Gastroesophageal sphincter (tissue), 4 donors: ENCODE measurements at places on chromosomes 4 and X. TPM values are rescaled to one million over a fixed set of nuclear protein-coding genes. Genes with fewer than 3 reads are reported as not detected.

The OPHN1 gene
- 12.1 TPM for total RNA-seq

DNA sequence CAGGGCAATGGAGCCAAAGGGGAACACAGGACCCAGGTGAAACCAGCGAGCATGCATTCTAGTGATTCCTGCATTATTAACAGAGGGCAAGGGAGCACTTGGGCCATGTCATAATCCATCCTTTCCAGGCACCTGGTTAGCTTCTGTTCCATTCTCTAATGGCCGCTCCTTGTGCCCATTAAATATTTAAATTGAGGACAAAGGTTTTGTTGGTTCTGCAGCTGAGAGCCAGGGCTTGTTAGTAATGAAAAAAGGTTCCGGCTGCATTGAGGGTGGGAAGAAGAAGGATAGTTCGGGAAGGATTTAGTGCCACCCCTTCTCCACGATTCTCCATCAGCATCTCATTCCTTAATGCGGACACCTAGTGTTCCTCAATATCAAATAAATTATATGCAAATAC, 13.6 kb downstream of the SOD3 start:
- no peaks in the 10 kb centered on the region for H3K36me3 ChIP-seq
- H3K27me3 ChIP-seq: no peaks in the 10 kb centered on the region
- ATAC-seq: no peak
- peaks cover 72% of the 10 kb centered on the region for H3K4me1 ChIP-seq

GRCh38 chr4:119317990-119318389, 3.9 kb downstream of the FABP2 start:
- H3K4me1 ChIP-seq: no peaks in the 10 kb centered on the region
- H3K4me3 ChIP-seq: no peak overlapping the region
- ATAC-seq: no peak
- H3K27me3 ChIP-seq: no peaks in the 10 kb centered on the region

GRCh38 chr4:185467101-185467500, 4.4 kb downstream of the CCDC110 start:
- H3K4me3 ChIP-seq: no peak overlapping the region
- no peaks in the 10 kb centered on the region for H3K27me3 ChIP-seq
- H3K27ac ChIP-seq: no peak overlapping the region
- no peaks in the 10 kb centered on the region for H3K4me1 ChIP-seq

DNA sequence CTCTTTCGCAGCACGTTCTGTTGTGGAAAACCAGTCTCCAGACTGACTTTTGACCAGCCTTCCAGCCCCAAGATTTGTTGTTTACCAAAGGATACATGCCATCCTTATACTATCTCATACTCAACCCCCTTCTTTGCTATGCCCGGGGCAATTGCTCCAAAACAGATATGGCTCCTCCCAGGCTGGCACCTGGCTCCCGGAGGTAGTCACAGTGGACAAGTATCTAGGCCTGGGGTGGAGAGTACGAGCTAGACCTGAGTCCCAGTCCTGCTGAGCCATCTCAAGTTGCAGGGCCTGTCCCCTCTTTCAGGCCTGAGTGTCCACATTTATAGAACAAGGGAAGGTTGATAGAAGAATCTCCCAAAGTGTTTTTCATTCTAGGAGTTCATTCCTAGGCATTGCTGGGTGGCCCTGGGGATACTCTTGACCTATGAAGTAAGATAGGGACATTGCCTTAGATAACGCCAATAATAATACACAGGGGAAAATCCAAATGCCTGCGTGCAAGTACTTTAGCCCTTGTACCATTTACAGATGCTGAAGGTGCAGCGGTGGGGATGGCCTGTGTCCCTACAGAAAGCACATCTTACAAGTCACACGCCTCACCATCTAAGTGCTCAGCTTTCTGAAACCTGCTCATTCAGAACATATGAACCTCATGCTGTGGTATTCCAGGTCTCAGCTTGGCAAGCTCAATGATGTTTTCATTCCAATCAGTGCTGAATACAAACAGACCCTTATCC, 136.7 kb upstream of the MAMLD1 start:
- no peaks in the 10 kb centered on the region for H3K27me3 ChIP-seq
- H3K27ac ChIP-seq: no peak overlapping the region
- no peaks in the 10 kb centered on the region for H3K4me1 ChIP-seq
- no peaks in the 10 kb centered on the region for H3K36me3 ChIP-seq
- ATAC-seq: no peak

The STPG2 gene
- 0.62 TPM for total RNA-seq

The TMPRSS11F gene
- 0.52 TPM for total RNA-seq

- peak; percentile 87 for ATAC-seq
- no peak overlapping the region for H3K4me3 ChIP-seq
- H3K4me1 ChIP-seq: no peaks in the 10 kb centered on the region
- H3K27ac ChIP-seq: peak overlapping the region; percentile 42
Measured at GRCh38 chrX:131763674-131764073, 219.8 kb downstream of the OR13H1 start.

DNA sequence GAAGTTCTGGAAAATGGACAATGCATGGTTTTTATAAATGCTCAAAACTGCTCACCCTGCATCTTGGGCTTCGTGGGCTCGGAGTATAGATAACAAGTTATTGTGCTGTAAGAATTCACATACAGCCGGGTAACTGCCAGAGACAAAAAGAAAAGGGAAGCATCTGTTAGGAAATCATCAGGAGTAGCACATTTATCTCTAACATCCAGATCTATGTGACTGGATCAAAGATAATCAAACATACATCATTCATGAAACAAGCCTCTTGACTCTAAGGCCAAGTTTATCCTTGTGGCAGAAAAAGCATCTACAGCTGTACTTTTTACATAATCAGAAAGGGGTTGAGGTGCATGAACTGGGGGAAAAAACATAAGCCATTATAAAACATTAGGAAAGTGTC, 264.2 kb downstream of the PPP3CA start:
- H3K4me1 ChIP-seq: no peaks in the 10 kb centered on the region
- H3K27me3 ChIP-seq: no peaks in the 10 kb centered on the region
- no peak overlapping the region for H3K27ac ChIP-seq
- no peaks in the 10 kb centered on the region for H3K36me3 ChIP-seq

GRCh38 chr4:124079174-124079780, 633.3 kb downstream of the ANKRD50 start:
- ATAC-seq: no peak
- H3K4me1 ChIP-seq: no peaks in the 10 kb centered on the region
- H3K27ac ChIP-seq: no peak overlapping the region
- H3K36me3 ChIP-seq: no peaks in the 10 kb centered on the region

The SPINK2 gene
- not detected for total RNA-seq

The EVC gene
- 17.8 TPM for total RNA-seq

DNA sequence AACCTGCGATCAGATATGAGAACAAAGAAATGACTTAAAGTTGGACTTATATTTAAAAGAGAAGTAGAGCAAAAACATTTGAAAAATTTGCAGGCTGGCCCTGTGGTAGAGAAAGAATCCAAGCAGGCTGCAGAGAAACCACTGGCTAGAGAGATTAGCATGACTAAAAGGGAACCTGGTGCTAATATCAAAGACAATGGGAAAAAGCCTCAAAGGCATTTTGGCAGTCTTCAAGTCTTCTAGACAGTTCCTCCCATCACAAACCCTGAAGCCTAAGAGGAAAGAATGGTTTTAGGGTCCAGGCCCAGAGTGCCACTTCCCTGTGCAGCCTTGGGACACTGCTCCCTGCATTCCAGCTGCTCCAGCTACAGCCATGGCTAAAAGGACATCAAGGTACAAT, 33.4 kb downstream of the KCTD8 start:
- ATAC-seq: no peak
- no peak overlapping the region for H3K4me3 ChIP-seq
- no peaks in the 10 kb centered on the region for H3K27me3 ChIP-seq
- no peaks in the 10 kb centered on the region for H3K4me1 ChIP-seq
- no peak overlapping the region for H3K27ac ChIP-seq

The SLC7A11 gene
- 0.13 TPM for total RNA-seq

DNA sequence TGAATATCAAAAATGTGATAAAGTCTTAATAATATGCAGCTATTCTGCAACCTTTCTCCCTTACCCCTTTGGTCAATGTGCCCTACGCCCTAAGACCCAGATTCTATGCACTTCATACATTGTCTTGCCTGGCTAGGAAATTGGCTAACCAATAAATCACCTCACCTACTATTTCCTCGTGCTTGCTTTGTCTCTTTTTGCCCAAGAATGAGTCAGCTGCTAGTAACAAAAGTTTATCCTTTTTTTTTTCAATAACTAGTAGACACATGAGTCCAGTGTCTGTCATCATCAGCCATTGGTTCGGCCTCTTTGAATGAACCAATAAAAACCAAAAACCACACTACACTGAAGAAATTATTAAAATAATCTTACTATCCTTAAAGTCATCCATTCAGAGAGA, 387.1 kb downstream of the PPP3CA start:
- H3K4me3 ChIP-seq: no peak overlapping the region
- H3K27ac ChIP-seq: no peak overlapping the region
- no peaks in the 10 kb centered on the region for H3K4me1 ChIP-seq
- H3K36me3 ChIP-seq: no peaks in the 10 kb centered on the region
- ATAC-seq: no peak
- H3K27me3 ChIP-seq: no peaks in the 10 kb centered on the region

GRCh38 chr4:20431543-20431951, 179.8 kb downstream of the SLIT2 start:
- peaks cover 4% of the 10 kb centered on the region for H3K4me1 ChIP-seq
- H3K27ac ChIP-seq: peak overlapping the region; percentile 66
- peak overlapping the region; percentile 13 for H3K4me3 ChIP-seq
- no peaks in the 10 kb centered on the region for H3K27me3 ChIP-seq
- no peaks in the 10 kb centered on the region for H3K36me3 ChIP-seq
